Left lobe of liver (tissue), 2 donors: ENCODE measurements at places on chromosomes 7 and 10. TPM values are rescaled to one million over a fixed set of nuclear protein-coding genes. Genes with fewer than 3 reads are reported as not detected.

CYP2C8 gene
- 1,524 TPM for total RNA-seq

ZMIZ1 gene
- 15.0 TPM for total RNA-seq

DPP6 gene
- total RNA-seq, result not detected

AZGP1 gene
- total RNA-seq, result 2,337 TPM

DGKI gene
- 0.35 TPM for total RNA-seq

LIPM gene
- not detected for total RNA-seq

AGR3 gene
- total RNA-seq, result 0.28 TPM

TMEM213 gene
- not detected for total RNA-seq

AKR1D1 gene
- total RNA-seq, result 206 TPM

LRRC27 gene
- total RNA-seq, result 3.4 TPM

IDE gene
- 26.9 TPM for total RNA-seq

CYP3A7 gene
- total RNA-seq, result 17.5 TPM

NUTM2E gene
- total RNA-seq, result 0.08 TPM

DPYSL4 gene
- total RNA-seq, result 0.08 TPM

ZNF277 gene
- total RNA-seq, result 13.8 TPM

FMC1 gene
- total RNA-seq, result 12.1 TPM

NKX1-2 gene
- total RNA-seq, result 0.05 TPM

DKK1 gene
- total RNA-seq, result 0.38 TPM

ERVW-1 gene
- not detected for total RNA-seq
